GM04503 (cell line): ENCODE measurements at places on chromosomes 5 and 9.

DNA sequence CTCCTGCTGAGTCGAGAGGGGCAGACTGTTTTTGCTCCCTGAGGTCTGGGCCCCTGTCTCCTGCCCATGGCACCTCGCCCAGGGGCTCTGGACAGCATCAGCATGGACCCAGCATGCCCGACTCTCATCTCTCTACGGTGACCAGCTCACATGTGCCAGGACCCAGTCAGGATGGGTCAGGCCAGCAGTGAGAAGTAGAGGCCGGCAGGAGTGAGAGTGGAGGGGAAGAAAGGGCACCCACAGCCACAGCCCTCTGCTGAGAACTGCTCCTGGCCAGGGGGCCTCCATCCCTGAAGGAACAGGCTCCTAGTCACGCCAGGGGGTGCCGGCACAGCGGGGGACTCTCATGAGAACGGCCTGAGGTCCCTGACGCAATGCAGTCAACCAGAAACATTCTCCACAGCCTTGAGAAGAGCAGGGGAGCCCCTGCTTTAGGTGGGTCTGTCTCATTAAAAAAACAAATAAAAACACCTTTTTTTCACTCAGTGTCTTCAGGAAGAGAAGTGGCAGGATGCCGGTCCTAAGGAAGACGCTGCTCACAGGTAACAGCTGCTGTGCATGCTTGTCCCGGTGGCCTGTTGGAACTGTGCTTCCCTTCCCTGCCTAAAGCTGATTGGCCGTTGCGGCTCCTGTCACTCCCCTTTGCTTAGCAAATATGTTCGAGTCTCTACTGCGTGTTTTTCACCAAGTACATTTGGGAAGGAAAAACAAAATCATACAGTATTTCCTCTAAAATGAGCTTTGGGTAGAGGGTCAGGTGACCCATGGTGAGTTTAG lies 85.7 kb upstream of the FBXW11 start:
- DNase-seq = no peak

GRCh38 chr9:20804489-20805250 lies 120.6 kb downstream of the FOCAD start:
- no peak for DNase-seq

DNA sequence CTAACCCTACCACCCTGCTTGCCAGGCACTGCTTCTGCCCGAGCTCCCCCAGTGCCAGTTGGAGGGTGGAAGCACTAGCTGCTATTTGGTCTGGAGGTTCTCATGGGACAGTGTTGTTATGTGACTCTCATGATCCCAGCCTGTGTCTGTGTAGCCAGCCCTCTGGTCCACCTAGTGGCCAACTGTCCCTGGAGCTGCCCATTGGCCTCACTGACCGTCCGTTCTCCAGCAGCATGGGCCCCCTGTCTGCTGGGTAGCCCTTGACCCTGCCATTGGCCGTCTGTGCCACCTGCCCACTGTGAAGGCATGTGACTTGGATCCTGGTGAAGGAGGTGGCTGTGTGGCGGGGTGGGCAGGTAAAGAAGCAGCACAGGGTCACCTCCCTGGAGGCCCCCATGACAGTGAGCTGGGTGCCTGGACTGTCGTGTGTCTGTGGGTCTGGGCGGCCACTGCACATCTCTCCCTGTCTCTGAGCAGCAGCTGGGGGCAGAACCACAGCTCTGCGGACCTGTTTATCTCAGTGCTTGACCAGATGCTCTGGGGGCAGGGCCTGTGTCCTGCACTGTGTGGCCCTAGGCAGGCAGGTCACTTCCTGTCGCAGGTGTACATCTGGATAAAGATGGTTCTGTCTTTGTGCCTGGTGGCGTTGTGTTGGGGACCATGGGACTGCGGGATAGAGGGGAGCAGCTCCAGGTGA lies 11.4 kb downstream of the PHF2 start:
- no peak for DNase-seq

GRCh38 chr5:64487283-64487682 lies 18.5 kb upstream of the RGS7BP start:
- no peak for DNase-seq
